ENCODE measurements at places on chromosomes 1 and 21.

GRCh38 chr21:42699196-42699595, 45.8 kb downstream of the PDE9A start:
- DNase-seq: no peak

- no peak for DNase-seq
Measured at GRCh38 chr1:183034682-183035081, 11.5 kb downstream of the LAMC1 start.

DNA sequence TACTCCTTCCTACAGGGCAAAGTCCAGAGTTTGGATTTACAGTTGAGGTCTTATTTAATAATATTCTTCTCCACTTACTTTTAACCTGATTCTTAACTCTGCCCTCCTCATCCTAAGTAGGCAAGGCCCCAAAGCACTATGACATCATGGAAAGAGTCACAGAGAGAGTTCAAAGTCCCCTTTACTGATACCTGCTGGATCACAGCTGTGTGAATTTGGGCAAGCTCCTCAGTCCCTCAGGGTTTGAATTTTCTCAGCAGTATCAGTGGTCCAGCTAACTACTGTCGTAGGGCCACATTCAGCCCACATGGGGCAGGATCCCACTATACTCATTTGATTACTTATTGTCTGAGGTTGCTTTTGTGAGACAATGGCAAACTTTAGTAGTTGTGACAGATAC, 16.0 kb downstream of the TYW3 start:
- DNase-seq: no peak

DNA sequence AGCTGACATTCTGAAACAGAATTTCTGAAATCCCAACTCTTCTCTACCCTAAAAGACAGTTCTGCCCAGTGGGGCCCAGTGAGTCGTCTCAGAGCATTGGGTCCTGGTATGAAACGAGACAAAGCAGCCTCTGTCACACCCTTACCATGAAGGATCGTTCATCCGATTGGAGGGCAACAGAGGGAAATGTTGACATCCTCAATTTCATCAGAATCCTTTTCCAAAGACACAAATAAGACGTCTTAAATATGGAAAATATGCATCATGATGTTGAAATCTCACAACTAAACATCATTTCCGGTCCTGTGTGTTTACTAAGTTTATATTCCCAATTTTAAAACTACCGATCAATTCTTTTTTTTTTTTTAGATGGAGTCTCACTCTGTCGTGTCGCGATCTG, 112.1 kb upstream of the SLC45A1 start:
- no peak for DNase-seq

DNA sequence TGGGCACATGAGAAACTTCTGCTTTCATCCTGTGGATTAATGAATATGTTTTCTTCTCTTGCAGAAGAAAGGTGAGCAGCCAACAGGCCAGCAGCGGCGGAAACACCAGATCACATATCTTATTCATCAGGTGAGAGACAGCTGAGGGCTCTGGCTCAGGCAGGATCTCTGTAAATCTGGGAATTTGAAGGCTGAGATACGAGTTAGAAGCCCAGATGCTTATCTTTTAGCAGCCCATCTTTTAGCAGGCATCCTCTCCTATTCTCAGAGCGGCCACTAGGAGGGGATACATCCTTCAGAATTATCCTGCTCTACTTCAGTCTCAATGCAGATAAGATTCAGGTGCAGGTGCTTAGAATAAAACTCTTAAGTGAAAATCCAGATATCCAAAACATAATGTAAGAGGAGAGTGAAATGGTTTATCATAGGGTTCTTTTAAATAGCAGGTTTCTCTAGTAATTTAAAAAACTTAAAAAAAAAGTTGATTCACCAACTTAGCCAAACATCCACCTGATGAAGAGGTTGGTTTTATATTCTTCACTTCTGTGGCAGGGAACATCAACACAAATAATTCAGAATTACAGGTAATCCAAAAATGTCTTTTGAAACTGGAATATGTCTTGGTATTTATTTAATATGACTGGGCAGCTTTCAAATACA, 19.3 kb downstream of the SH2D2A start:
- DNase-seq: no peak

- no peak for DNase-seq
Measured at GRCh38 chr1:14570514-14570913, 28.0 kb upstream of the KAZN start.

GRCh38 chr1:244010191-244010590, 40.9 kb upstream of the ZBTB18 start:
- no peak for DNase-seq

DNA sequence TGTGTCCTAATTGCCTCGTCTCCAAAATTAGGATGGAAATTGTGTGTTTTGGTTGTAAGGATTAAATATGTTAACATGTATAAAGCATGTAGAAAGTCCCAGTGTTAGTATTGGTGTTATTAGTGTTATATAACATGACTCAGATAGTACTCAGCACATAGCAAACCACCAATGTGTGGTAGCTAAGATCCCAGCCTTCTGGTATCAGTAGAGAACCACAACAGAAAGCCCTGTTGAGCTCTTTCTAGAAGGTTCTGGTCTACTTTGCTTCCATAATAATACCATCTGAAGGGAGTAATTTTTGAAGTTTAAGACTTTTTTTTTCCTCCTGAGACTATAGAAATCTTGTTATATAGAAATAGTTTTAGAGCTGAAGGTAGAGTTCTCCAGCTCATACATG, 259.3 kb upstream of the SGIP1 start:
- no peak for DNase-seq

DNA sequence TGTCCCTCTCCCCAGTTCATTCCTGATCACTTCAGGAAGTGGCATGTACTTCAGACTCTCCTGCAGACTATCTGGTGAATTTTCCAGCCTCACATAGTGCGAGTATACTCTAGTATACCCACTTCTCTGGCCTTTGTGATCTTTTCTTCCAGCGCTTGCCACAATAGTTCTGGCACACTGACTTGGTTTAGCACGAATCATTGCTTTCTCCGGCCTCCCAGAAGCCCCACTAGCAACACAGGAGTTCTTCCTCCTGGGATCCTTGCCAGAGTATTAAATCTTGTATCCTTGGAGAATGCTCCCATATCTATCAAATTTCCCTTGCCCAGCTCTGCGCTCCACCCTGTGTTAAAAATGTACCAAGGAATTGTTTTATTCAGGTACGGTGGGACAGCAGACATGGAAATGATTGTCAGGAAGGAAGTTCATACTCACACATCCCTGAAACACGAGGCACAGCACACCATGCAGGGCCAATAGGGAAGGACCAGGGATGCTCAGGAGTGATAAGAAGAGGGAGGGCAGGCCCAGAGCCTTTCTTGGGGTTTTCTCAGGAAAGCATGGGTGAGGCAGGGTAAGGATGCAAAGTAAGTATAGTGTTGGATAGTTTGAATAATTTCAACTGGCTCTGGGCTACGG, 136.7 kb downstream of the ADSS2 start:
- DNase-seq: no peak

- no peak for DNase-seq
Measured at GRCh38 chr1:244406337-244406736, 45.4 kb downstream of the ADSS2 start.

DNA sequence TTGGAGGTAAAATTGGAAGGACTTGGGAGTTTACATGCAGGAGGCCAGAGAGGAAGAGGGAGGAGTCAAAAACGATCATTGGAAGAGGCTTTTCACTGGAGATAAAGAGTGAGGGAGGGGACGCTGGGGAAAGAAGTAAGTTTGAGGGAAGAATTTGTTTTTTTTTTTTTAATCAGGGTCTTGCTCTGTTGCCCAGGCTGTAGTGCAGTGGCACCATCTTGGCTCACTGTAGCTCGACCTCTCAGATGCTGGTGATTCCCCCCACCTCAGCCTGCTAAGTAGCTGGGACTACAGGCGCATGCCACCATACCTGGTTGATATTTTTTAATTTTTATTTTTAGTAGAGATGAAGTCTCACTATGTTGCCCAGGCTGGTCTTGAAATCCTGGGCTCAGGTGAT, 1.2 kb upstream of the MROH7 start:
- DNase-seq: no peak

GRCh38 chr1:88289401-88290102, 394.5 kb upstream of the PKN2 start:
- no peak for DNase-seq

GRCh38 chr1:202112859-202113689, 9.6 kb upstream of the GPR37L1 start:
- no peak for DNase-seq

- no peak for DNase-seq
Measured at GRCh38 chr21:36117286-36117741, 17.6 kb upstream of the CBR3 start.

GRCh38 chr1:37732111-37732780, 32.7 kb downstream of the EPHA10 start:
- DNase-seq: no peak

- no peak for DNase-seq
Measured at GRCh38 chr1:16484501-16484835, 29.6 kb downstream of the RNU1-1 start.

- no peak for DNase-seq
Measured at GRCh38 chr1:40592107-40592803, 60.8 kb downstream of the ZNF684 start.

- DNase-seq: peak; percentile 37
Measured at GRCh38 chr1:246753670-246754535, 29.7 kb downstream of the SCCPDH start.

DNA sequence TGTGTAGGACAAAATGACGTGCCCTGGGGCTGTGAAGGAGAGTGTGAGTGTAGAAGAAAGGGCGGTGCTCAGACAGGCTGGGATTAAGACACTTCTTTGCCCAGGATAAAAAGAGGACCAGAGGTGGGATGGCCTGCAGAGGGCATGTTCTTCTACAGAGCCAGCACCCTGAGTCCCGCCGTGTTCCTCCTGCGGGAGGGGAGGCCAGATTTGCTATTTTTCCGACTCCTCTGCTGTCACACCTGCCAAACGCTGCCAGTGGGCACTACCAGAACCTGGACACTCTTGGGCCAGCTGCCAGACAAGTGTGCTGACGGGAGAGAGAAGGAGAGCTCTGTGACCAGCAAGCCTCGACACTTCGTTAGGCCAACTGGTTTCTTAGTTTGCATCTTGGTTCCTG, 206.4 kb downstream of the PLD5 start:
- DNase-seq: no peak

DNA sequence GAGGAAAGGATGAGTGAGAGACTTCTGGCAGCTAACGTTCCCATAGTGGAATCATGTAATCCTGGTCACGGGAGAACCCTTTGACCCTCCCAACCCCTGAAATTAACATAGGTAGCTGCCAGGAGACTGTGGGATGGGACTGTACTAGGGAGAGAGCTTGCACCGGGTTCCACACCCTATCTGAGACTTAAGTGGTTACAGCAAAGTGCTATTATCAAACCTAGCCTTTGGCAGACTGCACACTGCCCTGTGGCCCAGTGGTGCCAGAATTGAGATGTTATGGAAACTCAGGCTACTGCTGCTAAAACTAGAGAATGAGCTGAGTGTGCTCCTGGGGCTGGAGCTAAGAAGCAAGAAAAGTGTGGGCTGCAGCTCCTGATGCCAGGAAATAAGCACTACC, 79.6 kb upstream of the PDC start:
- DNase-seq: no peak

All from GM18507 (cell line).